ENCODE measurements at places on chromosomes 7 and 10.

GRCh38 chr7:13476881-13477444 lies 512.5 kb downstream of the ETV1 start:
- no peak for DNase-seq

DNA sequence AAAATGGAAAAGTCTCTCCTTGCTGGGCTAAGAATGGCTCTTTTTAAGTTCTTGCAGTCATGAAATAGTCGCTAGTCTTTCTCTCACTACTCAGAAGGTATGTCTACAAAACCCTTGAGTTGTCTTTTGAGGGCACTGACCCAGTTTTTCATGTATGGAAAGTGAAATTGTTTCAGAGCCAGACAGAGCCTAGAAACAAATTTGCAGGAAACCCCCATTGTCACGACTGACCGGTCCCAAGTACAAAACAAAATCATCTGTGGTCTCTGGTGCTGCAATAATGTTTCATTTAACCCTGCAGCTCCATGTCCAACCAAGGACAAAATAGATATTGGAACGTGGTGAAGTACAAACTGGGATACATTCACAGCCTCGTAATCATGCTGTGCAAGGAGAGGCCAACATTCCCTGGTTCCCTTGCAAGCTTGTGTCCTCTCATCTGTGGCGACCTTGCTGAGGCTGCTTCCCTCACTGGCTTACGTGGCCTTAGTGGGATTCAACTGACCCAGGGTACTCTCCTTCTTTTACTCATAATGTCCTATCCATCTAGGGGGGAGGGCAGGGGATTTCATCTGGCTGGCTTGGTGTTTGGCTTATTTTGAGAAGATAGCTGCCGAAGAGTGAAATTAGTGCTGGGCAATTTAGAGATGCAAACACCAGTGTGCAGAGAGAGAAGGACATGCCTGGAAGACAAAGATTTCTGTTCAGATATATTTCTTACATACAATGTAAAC lies 172.5 kb downstream of the IPMK start:
- DNase-seq: no peak

DNA sequence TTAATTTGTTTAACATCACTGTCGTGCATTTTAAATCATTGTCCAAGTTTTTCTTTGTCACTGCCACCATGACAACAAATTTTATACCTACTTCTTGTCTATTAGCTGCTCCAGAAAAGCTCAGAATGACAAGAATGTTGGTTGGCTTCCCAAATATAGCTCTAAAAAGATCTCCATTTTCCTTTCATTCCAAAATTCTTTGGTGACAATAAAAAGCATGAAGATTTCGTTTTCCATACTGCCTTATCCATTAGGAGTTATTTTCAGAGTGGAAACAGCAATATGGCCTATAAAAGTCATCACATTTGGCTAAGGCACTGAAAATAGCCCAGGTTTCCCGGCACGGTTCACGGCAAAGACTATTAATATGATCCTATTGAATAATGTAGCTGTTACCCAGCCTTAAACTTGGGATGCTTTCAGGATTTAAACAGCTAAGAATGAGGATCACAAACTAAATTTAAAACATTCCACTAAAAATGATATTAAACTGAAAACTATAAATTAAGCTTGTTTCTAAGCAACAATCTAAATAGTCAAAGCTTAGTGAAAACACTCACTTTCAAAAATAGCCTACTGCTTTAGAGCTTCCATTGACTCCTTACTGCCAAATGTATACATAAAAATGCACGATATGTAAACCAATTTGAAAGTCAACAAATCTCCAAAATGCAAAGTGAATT lies 2.7 kb downstream of the CTTNBP2 start:
- DNase-seq: no peak

DNA sequence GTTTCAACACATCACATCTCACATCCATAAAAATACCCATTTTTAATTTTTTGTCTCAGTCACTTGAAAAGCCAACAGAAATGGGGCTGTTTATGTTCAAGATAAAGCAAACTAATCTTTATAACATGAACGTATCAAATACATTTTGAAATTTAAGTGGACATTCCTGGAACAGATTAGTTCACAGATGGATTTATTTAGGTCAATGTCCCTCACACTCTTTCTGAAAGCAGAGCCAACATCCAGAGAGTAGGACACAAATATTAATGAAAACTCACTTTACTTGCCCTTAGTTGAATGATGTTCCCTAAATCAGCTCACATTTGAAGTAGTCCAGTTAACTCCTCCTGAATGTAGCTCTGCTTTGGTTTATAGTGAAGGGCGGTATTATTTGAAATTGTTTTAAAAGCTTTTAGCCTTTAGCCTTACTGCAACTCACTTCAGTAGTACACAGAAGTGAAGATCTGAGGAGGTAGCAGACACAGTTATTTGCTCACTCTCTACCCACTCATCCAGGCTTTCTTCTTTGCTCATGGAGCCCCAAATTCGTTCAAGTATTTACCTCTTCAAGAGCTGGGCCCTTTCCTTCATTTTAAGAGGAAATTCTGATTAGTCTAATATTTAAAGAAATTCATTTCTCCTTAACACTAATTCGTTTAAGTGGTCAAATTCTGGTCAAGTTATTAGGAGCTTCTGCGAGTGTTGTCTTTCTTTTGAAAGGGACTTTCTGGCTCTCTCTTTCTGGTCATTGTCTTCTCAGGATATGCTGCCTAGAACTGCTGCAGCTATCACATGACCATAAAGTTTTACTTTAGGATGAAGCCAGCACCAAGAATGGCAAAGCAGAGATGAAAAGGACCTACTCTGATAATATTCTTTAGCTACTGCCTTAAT lies 180.6 kb upstream of the AGR3 start:
- DNase-seq: no peak

- DNase-seq: no peak
Observed at GRCh38 chr10:21165489-21165888, 268.4 kb upstream of the NEBL start.

DNA sequence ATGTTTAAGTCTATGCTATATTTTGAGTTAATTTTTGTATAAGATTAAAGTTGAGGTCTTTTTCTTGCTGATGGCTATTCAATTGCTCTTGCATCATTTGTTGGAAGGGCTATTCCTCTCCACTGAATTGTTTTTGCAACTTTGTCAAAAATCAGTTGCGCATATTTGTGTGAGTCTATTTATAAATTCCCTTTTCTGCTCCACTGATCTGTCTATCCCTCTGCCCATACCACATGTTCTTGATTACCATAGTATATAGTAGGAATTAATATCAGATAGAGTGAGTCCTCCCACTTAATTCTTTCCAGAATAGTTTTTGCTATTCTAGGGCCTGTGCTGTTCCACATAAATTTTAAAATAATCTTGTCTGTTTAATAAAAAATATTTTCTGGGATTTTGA lies 152.4 kb upstream of the ADCY1 start:
- DNase-seq: no peak

- DNase-seq: no peak
Observed at GRCh38 chr7:142739923-142740492, 9.3 kb upstream of the PRSS1 start.

GRCh38 chr10:126917975-126918908 lies 13.0 kb downstream of the DOCK1 start:
- peak; percentile 60 for DNase-seq

GRCh38 chr10:74892839-74893238 lies 66.4 kb downstream of the KAT6B start:
- no peak for DNase-seq

- DNase-seq: no peak
Observed at GRCh38 chr7:144670218-144670617, 165.6 kb downstream of the TPK1 start.

All from SK-N-SH (cell line).